ENCODE measurements at places on chromosomes 3 and 15. TPM values are rescaled to one million over a fixed set of nuclear protein-coding genes. Genes with fewer than 3 reads are reported as not detected.

DNA sequence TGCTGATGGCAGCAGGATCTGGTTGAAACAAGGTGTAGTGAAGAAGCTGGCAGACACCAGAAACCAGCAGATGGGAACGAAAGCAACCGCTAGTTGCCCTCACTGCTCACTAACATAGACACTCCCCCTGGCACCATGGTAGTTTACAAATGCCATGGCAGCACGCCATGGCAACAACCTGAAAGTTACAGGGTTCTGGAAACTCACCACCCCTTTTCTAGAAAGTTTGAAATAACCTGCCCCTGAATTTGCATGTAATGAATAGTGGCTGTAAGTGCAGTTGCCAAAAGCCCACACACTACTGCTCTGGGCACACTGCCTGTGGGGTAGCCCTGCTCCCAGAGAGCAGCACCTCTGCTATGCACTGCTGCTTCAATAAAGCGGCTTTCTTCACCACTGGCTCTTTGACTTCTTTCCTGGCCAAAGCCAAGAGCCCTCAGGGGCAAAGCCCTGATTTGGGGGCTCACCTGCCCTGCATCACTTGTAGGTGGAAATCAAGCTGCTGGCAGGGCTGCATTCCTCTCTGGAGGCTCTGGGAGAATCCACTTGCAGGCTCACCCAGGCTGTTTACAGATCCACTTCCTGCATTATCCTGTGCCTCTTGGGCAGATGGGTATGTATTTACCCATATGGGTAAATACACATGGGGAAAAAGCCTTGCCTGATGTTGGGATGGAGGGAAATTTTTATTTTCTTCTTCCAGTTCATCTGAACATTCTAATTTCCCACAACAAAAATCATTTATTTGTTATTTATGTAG is 2.0 kb upstream of the GP9 start:
- DNase-seq = no peak

DNA sequence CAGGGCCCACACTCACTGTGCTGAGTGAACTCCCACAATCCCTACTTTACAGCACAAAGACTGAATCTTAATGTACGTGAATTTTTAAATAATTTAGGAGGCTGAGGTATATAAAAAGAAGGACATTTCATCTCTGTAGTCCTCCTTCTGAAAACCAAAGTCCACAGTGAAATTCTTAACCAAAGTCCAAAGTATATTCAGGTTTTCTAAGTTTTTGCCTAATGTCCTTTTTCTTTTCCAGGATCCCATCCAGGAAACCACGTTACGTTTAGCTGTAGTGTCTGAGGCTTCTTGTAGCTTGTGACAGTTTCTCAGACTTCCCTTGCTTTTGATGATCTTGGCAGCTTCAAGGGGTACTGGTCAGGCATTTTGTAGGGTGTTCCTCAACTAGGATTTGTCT is 44.5 kb downstream of the SCAP start:
- DNase-seq = no peak

- no peak for DNase-seq
These were observed 21.8 kb upstream of the NOX5 start for GRCh38 chr15:68992696-68993095.

RARRES1 gene
- 0.16 TPM for total RNA-seq

LIPH gene
- 0.27 TPM for total RNA-seq

- no peak for DNase-seq
These were observed 150.7 kb upstream of the AGTR1 start for GRCh38 chr3:148546959-148547358.

DNA sequence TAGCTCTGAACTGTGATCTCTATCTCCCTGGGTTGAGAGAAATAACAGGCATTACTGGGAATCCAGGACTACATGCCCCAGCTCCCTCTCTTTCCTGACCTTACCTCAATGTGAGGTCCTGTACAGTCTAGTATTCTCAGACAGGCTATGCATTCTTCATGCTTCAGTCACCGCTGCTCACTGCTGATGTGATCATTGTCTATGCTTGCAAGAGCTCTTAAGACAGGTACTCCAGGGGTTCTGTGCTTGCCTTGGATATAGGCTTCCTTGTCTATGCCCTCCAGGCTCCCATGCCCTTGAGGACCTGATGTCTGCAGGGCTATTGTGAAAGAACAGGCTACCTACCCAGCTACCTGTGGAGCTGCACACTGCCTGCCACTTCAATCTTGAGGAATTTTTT is 183.6 kb downstream of the MBNL1 start:
- no peak for DNase-seq

DNA sequence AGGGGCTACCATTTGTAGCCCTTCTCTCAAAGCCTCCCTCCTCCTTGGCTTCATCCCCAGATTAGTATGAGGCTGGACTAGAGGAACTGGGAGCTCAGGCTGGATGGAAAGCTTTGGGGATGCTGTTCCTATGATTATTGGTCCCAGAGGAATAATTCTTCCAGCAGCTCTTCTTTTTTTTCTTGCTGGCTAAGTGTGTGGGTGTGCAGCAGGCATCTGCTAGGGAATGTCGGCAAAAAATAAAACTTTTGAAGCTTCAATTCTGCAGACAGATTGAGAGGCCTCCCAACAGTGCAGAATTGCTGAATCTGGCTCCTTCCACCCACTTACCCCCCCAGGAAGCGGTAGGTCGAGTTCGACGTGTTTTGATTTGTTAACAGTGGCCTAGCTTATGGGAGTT is 138.5 kb upstream of the ANKRD28 start:
- DNase-seq = no peak

FMN1 gene
- 3.6 TPM for total RNA-seq

STRIT1 gene
- 0.33 TPM for total RNA-seq

RNU5B-1 gene
- not detected for total RNA-seq

- DNase-seq = no peak
These were observed 291.0 kb upstream of the SATB1 start for GRCh38 chr3:18716101-18716500.

GABRR3 gene
- not detected for total RNA-seq

DNA sequence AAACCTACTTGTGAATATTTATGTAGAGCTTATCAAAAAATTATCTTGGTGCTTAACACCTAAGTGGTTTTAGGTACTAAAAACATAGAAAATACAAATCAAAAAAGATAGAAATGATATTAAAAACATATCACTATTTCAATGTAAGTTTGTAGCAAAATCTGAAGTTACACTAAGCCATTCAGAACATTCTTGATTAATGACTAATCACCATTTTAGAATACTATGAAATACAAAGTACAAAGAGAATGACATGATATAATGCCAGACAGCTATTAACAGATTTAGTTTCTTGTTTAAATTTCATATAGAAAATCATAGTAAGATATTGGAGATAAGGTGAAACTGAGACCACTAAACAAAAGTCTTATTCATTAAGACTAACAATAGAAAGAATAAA is 169.7 kb upstream of the AGTR1 start:
- DNase-seq = no peak

DNA sequence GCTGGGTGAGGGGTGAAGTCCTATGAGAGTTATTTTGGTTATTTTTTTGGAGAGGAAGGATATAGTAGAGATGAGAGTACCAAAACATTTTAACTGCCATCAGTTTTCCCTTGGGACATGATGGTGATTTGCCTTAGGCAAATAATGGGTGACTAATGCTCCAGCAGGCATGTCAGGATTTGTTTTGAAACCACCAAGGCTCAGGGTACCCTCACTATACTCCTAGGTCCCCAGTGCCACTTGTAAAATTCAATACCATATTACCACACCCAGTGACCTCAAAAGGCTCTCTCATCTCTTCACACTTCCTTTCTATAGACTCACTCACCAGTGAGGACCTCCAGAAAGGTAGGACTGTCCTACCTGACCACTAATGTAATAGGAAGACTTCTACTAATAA is 83.6 kb downstream of the WDR72 start:
- no peak for DNase-seq

TRH gene
- total RNA-seq = 0.16 TPM

TBCCD1 gene
- total RNA-seq = 11.3 TPM

ACTR8 gene
- total RNA-seq = 29.9 TPM

GRCh38 chr3:55264919-55265318 is 222.2 kb downstream of the WNT5A start:
- DNase-seq = no peak

DNA sequence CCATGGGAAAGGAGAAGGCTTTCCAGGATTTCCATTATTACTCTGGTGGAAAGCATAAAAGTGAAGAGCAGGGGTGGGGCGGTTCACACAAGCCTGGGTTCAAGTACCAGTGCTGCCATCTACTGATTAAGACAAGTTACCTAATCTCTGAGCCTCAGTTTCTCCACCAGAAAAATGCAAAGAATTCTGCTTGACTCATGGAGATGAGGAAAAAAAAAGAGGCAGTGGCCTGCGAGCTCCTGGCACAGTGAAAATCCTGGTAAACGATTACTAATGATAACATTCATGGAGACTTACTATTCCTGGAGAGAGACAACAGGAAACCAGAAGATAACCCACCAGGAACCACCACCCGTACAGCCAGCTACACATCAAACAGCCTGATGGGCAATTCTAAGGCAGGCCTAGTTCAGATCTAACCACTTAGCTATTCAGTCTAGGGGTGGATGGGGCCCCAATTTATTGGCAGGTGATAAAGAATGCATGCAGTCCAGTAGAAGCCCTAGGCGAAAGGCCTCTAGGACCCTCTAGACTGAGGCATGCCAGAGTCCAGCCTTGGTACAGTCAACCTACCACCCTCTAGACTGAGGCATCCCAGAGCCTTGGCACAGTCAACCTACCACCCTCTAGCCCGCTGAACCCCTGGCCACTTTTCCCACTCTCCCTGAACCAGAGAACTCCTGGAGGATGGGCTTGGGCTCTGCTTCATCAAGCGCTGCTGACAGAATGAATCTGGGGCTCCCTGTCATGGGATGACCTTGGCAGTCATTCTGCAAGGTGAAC is 2.5 kb downstream of the AMOTL2 start:
- DNase-seq = no peak

ABI3BP gene
- 0.39 TPM for total RNA-seq

FBXO45 gene
- 15.0 TPM for total RNA-seq

EPHA3 gene
- 0.32 TPM for total RNA-seq

PP2D1 gene
- total RNA-seq = not detected

DNA sequence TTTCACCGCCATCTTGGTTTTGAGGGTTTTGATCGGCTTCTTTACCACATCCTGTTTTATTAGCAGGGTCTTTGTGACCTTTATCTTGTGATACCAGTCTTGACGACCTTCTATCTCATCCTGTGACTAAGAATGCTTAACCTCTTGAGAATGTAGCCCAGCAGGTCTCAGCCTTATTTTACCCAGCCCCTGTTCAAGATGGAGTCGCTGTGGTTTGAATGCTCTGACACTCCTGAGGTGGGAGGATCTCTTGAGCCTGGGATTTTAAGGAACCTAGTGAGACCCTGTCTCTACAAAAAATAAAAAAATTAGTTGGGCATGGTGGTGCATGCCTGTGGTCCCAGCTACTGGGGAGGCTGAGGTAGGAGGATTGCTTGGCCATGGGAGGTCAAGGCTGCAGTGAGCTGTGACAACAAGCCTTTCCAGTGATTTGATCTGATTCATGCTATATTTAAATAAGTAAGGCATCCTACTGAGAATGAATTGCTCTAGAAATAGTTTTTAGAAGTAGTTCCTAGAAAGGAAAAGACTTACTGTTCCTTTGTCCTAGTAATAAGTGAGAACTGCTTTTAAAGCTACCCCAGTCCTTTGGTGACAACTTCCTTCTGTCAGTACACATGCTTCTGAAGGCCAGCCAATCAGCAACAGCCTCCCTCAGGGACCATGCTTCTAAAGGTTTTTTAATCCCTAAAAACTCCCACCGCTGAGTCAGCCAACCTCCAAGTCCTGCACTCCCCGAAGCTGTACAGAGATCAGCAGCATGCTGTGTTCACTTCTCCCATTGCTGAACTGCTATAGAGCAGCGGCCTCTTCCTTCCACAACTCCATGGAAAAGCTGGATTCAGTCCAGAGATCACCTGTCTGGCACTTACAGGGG is 9.1 kb upstream of the CEMIP start:
- DNase-seq = no peak

DNA sequence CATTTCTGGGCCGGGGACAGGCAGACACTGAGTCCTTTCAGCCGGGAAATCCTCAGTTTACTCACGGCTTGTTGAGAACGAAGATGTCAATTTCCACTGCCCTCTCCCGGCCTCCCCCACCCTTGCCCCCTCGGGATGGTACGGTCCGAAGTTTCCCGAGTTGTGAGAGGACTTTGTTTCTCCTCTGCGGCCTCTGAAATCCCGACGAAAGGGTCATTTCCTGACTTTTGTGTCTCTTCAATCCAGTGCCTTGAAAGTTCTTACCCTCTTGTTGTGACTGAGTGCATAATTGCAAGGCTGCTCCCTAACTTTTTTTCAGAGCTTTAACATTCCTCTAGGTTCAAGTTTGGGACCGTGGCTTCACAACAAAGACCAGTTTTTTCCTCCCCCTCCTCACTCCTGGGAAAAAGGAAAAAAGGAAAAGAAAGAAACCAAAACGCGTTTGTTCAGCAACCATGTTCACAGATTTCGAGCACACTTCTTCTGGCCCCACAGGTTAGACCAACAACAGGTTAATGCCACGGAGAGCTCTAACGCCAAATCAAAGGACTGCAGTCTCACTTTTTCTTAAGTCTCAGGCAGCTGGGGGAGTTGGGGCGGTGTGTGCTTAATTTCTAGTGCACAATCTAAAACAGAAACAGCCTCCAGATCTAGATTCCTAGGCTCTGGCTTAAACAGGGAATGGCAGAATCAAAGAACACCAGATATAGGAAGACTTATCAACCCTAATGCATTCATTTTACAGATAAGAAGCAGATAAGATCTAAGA is 138.9 kb downstream of the TMCO5A start:
- no peak for DNase-seq

NR1I2 gene
- 2.8 TPM for total RNA-seq
